ENCODE measurements at places on chromosomes 12 and 14.

DNA sequence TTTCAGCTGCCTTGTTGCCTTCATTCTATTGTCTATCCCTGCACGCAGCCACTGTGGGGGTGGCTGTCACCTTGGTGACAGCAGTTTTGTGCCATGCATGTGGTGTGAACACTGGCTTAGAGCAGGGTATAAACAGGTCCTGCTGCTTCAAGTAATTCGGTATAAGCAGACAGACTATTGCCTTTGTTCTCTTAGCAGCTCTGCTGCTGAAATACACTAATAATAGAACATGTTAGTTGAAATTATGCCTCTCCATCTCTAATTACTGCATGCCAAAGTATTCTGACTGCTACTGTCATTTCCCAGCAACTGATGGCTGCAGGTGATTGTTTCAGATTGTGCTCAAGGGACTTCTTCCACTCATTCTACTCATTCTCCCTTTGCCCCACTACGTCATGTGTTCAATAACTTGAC, 34.6 kb downstream of the PTPRO start:
- peak; percentile 100 for DNase-seq

DNA sequence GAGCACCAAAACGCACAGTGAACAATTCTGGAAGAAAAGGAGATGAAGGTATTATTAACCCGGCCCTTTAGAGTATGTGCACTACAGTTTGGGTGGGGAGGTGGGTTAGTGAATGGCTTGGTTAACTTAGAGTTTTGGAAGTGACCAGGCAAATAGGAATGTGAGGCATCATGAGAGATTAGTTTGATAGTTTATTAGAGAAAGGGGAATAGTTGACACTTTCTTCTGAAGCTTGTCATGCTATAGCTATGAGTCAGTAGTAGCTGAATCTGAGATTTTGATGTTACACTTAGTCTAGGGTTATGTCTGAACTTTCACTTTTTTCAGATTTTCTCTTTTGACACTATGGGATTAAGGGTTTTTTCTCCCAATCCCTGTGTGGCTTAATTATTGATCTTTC, 567.2 kb downstream of the SNAPC1 start:
- DNase-seq: no peak

DNA sequence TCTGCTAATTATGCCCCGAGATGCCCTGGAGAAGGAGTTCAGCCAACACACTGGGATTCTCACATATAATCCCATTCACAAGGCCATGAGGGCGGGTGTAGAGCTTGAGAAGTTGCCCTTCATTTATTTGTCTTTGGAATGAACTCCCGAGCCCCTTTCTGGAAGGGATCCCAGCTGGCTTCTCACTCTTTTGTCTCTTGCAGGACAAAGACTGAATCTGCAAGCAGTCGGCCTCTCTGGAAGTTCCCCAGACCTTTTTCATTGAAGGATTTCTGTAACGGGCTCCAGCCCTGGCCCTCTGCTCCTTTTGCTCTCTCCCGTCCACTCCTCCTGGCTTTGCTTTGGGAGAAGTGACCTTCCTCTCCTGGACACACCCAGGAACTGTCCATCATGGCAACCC, 163.3 kb upstream of the SFSWAP start:
- DNase-seq: no peak

DNA sequence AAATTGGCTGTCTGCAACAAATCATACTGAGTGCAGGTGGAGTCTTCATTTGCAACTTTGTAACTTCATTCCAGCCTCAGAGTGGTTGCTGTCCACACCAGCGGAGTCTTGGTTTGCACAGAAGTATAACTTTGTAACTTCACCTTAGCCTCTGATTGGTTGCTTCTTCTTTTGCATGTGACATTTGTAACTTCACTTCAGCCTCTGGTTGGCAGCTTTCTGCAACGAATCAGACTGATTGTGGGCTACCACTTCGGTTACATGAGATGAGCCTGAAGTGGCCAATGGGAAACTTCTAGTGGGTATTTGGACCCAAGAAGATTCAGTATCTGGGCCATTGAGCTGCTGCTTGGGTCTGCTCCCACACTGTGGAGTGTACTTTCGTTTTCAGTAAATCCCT, 17.8 kb downstream of the RASSF8 start:
- DNase-seq: no peak

DNA sequence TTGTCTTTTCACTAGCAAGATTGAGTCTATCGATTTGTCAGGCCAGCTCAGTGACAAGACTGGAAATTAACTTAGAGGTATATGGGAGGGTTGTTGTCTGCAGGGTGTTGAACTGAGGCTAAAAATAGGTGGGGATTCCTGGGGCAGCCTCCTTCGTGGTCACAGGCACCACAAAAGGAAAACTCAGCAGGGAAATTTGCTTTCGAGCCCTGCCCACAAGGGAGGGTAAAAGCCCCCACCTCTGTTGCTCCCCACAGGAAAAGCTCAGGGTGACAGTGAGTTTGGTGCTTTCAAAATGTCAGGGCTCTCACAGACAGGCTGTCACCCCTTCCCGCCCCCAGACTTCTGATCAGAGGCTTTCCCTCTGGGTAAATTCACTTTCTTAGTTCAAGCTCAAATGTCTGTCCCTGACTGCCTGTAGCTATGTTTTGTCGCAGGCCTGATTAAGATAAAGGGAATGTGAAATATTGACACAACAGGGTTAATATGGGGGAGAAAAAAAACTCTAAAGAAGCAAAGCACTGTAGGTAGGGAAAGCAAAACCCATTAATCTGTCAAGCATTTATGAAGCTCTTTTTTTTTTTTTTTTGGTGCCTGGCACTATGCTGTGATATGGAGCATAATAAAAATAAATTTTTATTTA, 11.7 kb upstream of the NFKBIA start:
- DNase-seq: no peak

DNA sequence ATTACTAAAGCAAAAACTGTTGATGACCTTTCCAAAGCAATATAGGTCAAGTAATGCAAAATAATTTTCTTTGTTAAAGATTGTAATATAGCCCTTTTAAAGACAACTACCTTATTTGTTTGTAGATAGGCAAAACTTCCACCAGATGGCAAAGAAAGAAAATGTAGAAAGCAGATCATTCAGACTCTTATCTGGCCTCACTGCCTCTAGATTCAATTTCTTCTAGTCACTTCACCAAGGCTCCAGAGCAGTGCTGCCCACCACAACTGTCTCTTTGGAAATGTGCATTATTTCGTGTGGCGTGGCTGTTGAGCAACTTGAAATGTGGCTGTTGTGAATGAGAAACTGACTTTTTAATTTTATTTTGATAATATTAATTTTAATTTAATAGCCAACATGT, 127.1 kb downstream of the ITPR2 start:
- peak; percentile 14 for DNase-seq

GRCh38 chr12:48379794-48380193, 29.1 kb upstream of the ZNF641 start:
- DNase-seq: no peak

DNA sequence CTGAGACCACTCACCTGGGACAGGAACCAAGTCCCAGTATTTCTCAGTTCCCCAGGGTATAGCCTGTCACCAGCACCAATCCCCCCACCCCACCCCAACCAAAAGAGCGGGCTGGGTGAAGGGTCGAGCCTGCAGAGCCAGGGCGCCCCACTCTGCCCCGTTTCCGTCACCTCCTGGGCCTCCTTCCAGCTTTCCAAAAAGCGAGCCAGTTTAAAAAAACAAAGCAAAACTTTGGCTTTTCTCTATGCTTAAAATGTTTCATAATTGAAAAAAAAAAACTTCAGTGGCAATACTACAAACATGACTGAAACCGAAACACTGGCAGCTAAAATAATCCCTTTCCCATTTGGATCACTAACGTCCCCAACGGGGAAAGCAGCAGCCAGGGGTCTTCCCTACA, 7.5 kb downstream of the CAMKK2 start:
- no peak for DNase-seq

GRCh38 chr14:76968621-76969063, 59.9 kb downstream of the IRF2BPL start:
- peak; percentile 77 for DNase-seq

DNA sequence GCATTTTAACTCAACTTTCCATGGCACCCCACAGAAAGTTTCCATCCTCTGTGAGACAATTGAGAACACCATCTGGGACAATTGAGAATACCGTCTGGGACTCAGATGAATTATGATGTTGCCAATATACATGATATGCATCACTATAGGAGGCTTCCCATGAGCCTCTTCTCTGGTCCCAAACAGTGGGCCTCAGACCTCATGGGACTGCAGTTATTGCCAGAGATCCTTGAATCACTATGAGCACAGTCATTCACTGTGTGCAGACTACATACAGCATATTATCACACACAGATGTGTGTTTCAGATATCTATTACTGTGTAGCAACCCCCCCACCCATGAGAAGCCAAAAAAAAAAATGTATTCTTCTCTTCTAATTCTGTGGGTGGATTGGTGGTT, 134.4 kb downstream of the GXYLT1 start:
- DNase-seq: no peak

- DNase-seq: no peak
Observed at GRCh38 chr12:69022674-69023073, 89.7 kb upstream of the CPM start.

DNA sequence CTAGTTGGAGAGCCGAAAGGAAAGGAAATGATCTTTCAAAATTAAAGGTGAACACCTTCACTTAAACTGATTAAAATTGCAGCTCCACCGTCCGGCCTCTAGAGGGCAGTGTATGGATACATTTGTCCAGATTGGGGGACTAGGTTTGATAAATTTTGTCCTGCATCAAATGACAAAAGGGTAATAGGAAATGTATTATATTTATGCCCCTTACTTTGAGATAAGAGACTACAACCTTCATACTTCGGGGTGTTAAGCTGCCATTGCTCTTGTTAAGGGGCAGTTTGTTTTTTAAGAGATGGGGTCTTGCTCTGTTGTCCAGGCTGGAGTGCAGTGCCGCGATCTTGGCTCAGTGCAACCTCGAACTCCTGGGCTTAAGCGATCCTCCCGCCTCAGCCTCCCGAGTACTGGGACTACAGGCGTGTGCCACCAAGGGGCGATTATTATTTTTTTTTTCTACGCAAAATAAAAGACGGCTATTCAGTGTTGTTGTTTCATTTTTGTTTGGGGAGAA, 818 bp upstream of the SUOX start:
- DNase-seq: peak; percentile 36

GRCh38 chr14:20742132-20742531, 3.6 kb upstream of the EDDM3A start:
- DNase-seq: no peak

- no peak for DNase-seq
Observed at GRCh38 chr12:1309613-1310012, 284.8 kb downstream of the FBXL14 start.

- no peak for DNase-seq
Observed at GRCh38 chr14:68402525-68403101, 390.3 kb downstream of the ZFP36L1 start.

DNA sequence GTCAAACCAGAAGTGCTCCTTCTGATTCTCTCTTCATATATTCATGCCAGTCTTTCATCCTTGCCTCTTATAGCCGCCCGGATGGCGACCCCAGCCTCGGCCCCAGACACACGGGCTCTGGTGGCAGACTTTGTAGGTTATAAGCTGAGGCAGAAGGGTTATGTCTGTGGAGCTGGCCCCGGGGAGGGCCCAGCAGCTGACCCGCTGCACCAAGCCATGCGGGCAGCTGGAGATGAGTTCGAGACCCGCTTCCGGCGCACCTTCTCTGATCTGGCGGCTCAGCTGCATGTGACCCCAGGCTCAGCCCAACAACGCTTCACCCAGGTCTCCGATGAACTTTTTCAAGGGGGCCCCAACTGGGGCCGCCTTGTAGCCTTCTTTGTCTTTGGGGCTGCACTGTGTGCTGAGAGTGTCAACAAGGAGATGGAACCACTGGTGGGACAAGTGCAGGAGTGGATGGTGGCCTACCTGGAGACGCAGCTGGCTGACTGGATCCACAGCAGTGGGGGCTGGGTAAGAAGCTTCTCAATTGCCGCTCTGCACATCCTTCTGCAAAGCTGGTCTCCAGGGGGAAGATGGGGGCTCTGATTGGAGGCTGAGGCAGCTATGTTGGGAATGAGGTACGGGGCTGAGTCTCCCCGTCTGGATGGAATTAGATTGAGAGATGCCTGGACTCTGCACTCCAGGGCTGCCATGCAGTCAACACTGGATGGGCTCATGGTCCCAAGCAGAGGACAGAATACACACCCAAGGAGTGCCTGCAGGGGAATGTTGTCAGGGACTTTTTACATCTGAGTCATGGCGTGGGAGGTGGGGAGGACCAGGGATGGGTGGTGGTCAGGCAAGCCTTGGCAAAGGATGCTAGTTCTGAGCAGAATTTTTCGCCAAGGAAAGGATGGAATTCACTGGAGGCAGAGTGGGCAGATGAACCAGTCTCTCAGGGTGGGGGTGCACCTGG, 1.3 kb downstream of the BCL2L2 start:
- no peak for DNase-seq

DNA sequence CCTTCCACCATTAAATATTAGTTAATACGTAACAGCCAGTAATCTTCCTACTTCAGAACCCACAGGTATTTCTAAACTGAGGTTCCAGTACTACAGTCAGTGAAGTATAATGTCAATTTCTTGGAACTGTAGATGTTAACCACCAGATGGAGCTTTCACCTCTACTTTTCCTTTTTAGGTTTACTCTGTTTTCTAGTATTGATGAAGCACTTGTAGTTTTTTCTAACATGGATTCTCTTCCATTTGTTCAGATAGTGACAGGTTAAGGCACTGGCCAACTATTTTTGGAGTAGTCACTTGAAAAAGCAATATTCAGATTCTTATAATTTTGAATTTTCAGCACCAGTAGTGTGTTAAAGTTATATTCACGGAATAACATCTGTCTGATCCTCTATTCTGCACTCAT, 4.6 kb upstream of the SEC23A start:
- DNase-seq: peak; percentile 27

- no peak for DNase-seq
Observed at GRCh38 chr12:68178774-68179439, 19.4 kb upstream of the IFNG start.

- no peak for DNase-seq
Observed at GRCh38 chr12:94429633-94430032, 30.0 kb downstream of the CEP83 start.

DNA sequence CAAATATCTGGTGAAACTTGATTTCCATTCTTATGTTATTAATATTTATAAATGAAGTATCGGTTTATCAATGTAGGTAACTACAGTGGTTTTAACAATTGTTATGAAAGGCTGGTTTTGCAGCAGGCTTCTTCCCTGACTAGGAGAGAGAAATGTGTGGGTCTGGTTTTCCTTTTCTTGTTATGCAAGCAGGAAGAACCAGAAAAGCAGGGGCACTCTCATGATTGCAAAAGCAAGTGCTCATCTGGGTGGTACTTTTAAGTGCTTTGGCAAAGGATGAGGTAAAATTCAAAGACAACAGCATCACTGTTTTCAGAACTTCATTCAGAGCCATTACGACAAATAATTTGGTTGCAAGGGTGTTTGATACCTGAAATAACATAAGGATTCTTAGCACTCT, 105.6 kb downstream of the PTPRO start:
- no peak for DNase-seq

- no peak for DNase-seq
Observed at GRCh38 chr12:22626406-22626805, 1.4 kb downstream of the ETNK1 start.

- peak; percentile 36 for DNase-seq
Observed at GRCh38 chr14:100652744-100653143, 65.5 kb upstream of the BEGAIN start.

- no peak for DNase-seq
Observed at GRCh38 chr14:104339361-104339760, 201.0 kb downstream of the KIF26A start.

GRCh38 chr14:104805326-104805678, 4.4 kb downstream of the ZBTB42 start:
- no peak for DNase-seq

Data from NCI-H1417 (cell line).